ENCODE measurements at places on chromosomes 13 and 19.

DNA sequence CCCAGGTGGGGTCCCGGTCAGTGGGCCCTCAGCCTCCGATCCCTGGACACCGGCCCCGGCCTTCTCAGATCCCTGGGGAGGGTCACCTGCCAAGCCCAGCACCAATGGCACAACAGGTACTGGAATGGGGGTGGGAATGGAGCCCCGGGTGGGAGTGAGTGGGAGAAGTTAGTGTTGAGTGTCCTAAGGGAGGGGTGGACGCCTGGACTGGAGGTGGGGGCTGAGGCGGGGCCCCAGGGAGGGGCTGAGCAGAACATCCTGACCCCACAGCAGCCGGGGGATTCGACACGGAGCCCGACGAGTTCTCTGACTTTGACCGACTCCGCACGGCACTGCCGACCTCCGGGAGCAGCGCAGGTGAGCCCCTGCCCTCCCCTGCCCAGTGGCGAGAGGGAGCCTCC is 17.7 kb downstream of the EPN1 start:
- DNase-seq, result no peak

GRCh38 chr13:28161370-28161769 is 23.0 kb downstream of the PAN3 start:
- peak; percentile 26 for DNase-seq

- DNase-seq, result no peak
Observed at GRCh38 chr19:45780146-45780447, 2.2 kb downstream of the DMPK start.

DNA sequence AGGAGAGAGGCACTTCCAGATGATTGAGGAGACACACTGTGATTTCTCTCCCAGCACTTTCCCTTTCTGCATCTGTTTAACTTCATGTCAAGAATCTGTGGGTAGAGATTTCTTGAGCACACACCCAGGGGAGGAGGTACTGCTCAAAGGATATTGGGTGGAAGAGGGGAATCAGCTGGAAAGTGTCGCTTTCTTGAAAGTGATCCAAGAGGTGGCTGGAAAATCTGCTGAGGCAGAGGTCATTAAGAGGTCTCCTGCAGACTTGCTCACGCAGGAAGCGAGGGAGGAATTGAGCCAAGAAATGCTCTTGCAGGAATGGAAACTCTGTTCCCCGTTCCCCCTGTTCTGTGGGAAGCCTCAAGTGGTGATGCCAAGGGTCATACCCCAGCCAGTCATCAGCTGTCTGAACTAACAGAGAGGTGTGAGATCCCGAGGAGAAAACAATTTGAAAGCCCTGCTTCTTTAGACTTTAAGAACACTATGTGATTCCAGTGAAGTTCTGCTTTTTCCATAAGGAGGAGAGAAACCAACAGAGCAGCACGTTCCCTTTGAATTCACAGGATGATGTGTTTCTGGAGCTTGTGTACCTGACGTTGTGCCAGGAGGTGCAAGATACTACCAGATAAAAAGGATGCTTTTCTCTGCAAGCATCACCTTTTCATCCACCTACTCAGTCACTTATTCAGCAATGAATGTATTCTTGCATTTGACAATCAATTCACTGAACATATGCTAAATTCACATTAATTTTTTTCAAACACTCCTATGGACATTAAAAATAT is 163.4 kb upstream of the GPR12 start:
- no peak for DNase-seq

DNA sequence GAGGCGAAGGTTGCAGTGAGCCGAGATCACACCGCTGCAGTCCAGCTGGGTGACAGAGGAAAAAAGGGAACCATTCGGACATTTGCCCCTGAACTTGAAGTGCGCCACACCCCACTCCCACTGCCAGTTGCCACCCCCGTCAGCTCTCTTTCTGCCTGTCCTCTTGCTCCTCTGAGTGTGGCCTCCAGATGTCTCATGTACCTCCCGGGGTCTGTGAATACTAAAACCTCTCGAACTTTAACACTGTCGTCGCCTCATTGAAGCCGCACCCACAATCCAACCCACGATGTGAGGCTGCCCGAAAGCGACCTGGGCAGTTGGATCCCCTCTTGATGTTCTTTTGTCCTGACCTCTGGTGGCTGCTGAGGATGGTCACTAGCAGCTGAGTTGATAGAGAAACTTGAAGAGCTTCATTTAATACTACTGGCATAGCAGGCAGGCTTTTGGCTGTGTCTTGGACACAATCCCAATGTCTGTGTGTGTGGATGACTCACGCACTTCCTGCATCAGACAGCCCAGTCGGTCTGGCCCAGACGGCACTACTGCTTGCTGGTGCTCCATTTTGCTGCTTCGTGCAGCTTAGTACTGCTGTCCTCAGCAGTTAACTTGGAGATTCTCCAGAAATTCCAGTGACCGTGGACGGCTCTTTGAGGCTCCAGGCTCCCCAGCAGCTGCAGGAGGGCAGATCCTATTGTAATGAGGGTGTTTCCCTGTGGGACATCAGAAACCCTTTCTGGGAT is 4.2 kb downstream of the FPR3 start:
- DNase-seq, result no peak

DNA sequence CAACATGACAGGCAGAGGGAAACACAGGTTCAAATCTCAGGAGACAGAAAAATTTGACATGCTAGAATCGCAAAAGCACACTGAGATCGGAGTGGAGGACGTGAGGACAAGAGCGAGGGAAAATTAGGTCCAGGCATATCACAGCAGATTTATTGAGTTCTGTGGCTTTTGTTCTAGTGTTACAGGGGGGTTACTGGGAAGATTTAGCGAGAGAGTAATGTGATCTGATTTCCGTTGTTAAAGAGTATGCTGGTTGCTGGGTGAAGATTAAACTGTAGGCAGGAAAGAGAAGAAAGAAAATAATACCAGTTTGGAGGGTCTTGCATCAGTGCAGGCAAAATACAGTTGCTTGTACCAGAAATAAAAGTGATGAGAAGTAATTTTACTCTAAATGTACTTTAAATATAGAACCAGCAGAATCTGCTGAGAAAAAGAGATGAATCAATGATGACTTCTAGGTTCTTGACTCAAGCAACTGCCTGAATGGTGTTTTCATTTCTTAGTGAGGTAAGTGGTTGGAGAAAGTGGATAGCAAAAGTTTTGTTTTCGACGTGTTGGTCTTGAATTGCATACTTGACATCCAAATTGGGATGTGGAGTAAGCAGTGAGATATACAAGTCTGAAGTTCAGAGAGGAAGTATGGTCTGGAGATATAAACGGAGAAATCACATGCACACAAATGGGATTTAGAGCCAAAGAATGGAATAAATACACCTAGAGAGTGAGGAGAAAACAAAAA is 35.7 kb downstream of the UFM1 start:
- DNase-seq, result no peak

DNA sequence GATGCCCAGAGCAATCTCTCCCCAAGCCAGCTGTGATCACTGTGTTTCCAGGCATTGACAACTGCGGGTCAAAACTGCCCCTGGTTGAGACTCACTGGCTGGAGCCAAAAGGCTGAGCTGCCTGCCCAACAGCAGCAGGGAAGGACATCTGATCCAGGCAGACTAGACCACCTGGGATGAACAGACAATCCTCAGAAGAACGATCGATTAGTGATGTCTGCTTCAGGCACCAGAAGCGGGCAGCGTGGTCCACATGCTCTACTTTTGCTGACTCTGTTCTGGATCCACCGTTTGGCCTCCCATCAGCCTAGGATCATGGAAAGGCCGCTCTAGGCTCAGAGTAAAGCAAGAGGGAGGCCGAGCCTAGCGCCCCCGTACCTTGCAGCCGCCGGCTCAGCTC is 9.9 kb upstream of the GP6 start:
- no peak for DNase-seq

GRCh38 chr13:40586886-40587565 is 79.4 kb downstream of the FOXO1 start:
- DNase-seq, result no peak
